ENCODE measurements at places on chromosomes 2 and 18.

- no peak for DNase-seq
These were observed 344.5 kb upstream of the TNP1 start for GRCh38 chr2:217204358-217204757.

GRCh38 chr18:62877411-62878221 lies 162.3 kb downstream of the PHLPP1 start:
- no peak for DNase-seq

GRCh38 chr2:133624551-133624950 lies 56.3 kb upstream of the NCKAP5 start:
- DNase-seq: no peak

- no peak for DNase-seq
These were observed 151.5 kb downstream of the GALR1 start for GRCh38 chr18:77401173-77401572.

GRCh38 chr18:37124516-37124915 lies 295.6 kb downstream of the KIAA1328 start:
- no peak for DNase-seq

- no peak for DNase-seq
These were observed 24.2 kb downstream of the CNRIP1 start for GRCh38 chr2:68295516-68295915.

DNA sequence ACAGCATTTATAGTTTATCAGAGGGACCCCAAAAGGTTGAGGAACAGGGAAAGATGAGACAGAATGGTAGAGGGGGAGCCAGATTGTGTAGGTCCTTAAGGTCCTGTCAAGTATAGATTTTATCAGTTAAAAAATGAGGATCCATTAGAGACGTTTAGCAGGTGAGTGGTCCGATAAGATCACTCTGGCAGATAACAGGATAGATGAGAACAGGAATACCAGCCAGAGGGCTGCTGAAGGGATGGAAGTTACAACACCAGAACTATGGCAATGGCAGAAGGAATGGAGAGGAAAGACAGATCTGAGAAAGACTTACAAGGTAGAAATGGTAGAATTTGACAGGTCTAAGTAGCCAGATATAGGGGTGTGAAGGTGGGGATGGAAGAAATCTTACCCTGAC lies 141.7 kb downstream of the CDH20 start:
- DNase-seq: no peak

DNA sequence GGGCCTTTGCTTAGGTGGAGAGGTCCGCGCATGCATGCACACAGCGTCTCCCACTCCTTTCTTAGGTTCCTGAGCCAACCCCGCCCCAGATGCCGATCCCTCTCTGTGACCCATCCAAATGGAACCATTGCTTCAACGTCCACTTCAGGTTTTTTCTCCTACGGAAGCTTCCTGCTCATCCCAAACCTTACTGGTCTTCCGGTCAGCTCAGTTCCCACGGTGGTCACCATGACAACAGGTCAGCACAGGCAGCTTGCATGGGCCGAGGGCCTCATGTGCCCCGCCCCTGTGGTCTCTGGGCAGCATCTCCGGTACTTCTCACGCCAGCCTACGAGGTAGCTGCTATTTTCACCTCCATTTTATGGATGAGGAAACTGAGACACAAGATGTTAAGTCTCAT lies 163.7 kb downstream of the SOCS6 start:
- no peak for DNase-seq

- DNase-seq: no peak
These were observed 286.6 kb downstream of the AGAP1 start for GRCh38 chr2:235780401-235780800.

- DNase-seq: no peak
These were observed 219.7 kb upstream of the EPHA4 start for GRCh38 chr2:221791844-221792243.

- no peak for DNase-seq
These were observed 11.8 kb downstream of the PLEKHM3 start for GRCh38 chr2:208013285-208014178.

DNA sequence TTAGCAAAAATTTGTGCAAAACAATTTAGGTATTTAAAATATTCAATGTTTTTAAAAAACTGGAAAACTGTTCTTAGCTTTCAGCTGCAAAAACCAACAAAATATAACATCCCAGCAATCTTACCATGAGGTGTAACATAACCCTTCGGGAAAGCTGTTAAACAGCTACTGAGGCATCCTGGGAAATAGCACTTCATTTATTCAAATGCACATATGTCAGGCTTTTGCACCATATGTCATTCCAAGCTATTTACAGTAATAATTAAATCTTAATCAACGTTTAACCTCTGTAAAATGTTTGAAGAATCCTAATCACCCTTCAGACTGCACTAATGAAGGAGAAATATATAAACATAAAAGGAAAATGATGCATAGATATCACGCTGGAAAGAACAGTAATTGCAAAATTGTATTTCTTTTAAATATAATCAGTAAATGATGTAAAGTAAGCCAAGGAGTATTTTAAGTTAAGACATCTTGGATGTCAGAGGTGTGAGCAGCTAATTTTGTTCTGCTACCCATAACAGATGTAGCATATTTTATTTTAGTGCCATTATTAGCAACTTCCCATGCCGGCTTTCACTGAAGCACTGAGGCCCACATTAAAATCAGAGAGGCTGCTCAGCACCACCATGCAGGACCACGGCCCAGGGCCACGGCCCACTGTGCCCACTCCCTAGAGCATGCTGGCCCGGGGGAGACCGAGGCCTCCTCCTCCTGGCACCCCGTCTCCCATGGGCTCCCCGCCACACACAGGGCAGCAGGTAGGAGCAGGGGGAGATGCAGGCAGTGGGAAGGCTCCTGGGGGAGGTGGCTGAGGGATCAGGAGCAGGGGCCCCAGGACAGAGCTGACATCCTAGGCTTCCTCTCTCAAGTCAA lies 30.9 kb downstream of the EMX1 start:
- no peak for DNase-seq

DNA sequence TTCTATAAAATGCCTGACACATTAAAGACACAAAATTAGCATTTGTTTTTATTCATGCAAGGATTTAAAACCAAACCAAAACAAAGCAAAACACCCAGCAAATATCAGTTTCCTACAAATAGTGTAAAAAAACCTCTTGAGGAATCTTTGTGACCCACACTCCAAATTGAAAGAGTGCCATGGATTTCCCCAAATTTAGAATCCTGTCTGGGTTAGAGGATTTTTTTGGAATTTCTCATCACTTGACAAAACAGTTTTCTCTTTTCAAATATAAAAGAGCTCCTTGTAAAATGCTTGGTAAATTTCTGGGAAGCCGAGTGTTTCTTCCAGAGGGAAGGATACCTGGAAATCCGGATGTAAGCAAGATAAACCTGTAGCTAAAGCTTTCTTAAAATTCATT lies 1.7 kb upstream of the FN1 start:
- no peak for DNase-seq

GRCh38 chr2:177622521-177622920 lies 229.9 kb downstream of the AGPS start:
- no peak for DNase-seq

GRCh38 chr18:67300498-67300897 lies 216.0 kb downstream of the DSEL start:
- DNase-seq: no peak

DNA sequence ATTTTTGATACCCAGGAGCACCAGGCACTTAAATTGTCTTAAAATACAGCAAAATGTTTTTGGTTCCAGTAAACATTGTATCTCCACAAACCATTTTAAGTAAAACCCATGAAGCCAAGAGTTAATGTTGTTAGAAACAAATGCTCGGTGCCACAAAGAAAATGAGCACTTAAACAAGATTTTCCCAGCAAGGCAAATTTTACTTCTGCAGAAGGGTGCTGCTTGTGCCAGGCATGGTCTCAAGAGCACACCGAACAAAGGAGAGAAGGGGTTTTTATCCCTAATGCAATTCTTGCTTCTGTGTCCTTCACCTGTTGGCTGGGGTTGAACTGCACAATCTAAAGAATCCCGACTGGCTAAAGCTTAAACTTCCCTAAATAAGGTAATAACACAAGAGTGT lies 286.7 kb downstream of the ADCYAP1 start:
- DNase-seq: no peak

DNA sequence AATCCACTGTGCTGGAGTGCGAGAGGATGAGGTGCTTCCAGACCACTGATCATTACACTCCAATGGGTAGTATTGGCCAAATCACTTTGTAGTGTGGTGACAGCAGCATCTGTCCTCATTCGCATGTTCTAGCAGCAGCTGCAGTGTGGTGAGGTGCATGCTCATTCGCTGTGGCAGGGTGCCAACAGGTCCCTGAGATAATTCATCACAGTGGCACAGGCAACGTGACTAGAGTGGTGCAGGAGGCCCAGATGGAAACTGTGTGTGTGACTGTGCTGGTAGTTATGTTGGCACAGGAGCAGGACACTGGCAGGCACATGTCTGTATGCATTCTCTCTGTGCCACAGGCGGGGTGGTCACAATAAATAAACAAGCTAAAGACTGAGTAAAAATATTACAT lies 329.5 kb upstream of the SYT4 start:
- no peak for DNase-seq
